ENCODE measurements at places on chromosomes 6 and 20.

- no peak for DNase-seq
Measured at GRCh38 chr20:10595985-10596384, 77.8 kb downstream of the JAG1 start.

DNA sequence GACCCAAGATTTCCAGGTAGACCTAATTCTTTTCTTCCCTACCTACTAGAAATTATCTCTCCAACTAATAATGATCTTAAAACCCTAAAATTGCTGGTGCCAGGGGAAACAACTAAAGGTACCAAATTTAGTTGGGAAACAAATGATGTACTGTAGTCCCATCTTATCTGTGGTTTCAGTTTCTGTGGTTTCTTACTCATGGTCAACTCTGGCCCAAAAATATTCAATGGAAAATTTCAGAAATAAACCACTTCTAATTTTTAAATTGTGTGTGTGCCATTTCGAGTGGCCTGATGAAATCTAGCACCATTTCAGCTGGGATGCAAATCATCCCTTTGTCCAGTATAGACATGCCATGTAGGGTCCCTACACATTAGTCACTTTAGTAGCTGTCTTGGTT lies 475.2 kb upstream of the EPHA7 start:
- no peak for DNase-seq

DNA sequence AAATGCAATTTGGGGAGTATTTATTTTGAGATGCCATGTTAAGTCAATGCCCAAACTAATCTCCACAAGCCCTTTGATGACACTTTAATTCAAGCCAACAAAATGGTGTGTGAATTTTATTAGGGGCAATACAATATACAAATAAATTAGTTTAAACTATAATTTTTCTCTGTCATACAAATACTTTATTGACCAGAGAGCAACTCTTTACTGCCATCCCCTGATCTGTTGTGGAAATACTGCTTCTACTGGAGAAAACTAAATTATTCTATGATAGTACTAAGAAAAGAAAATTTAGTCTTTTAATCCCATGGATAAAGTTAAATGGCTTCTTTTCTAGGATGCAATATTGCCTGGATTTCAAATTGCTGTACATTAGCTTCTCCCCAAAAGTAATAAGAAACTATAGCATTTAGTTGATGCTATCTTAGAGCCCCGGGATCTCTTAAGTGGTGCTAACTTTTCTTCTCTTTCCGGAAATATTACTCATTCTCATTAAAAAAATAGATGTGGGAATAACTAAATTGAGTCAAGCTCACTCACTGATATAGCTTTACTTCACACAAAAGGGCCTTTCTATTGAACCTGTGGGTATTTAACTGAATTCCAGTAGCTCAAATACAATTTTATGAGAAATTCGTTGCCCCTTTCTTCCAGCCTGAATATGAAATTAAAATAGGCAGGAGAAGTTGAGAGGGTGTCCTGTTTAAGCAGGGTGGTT lies 49.2 kb downstream of the SMPDL3A start:
- DNase-seq = no peak

DNA sequence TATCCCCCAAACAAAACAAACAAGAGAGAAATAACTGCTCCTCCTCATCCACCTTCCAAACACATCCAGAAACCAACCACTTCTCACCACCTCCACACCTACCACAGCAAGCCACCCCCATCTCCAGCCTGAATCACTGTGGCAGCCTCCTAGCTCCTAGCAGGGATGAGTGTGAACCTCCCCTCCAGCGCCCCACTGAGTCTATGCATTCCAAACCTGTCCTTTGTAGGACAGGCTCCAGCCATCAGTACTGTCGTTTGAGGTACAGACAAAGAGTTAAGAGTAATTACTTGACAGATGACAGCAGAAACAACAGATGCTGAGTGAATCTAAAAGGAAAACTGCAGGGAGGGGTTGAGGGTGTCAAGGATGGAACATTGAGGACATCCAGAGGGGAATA lies 2.4 kb downstream of the METTL24 start:
- DNase-seq = no peak

DNA sequence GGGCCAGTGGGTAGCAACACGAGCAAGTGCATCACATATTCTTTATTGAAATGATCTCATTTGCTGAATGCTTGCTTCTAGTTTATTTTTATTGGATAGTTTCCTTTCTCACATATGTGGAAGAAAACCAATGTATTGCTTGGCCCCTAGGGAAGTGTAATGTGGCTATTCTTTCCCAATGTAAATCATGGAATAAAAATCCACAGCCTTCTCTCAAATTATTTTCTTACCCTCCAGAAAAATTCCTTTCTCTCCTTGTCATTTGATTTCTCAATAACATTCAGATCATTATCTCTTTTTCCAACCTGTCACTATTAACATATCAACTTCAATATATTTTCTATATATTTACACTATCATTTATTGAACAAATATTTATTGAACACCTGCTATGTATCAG lies 51.9 kb upstream of the PTPRK start:
- no peak for DNase-seq

GRCh38 chr6:147695819-147696218 lies 187.3 kb downstream of the SAMD5 start:
- DNase-seq = no peak
